ENCODE measurements at places on chromosomes 3 and 15.

DNA sequence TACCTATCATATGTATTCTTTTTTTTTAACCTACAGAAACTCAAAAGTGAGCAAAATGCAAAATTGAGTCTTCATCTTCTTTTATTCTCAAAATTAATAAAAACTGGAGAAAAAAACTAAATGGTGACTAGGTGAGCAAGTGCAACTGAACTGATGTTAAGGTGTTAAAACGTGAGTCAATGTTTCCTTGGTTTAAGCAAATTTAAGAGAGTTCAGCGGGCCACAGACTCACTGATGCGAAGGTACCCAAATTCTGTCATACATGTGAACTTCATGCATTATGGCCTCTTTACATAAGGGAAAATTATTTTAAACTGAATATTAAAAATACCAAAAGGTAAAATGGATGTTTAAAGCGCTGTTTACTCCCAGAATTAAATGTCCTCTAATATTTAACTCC, 206.6 kb downstream of the FOXP1 start:
- no peak for DNase-seq

GRCh38 chr3:127858521-127858920, 36.2 kb upstream of the MGLL start:
- no peak for DNase-seq

- no peak for DNase-seq
Observed at GRCh38 chr15:40108061-40108854, 421 bp downstream of the BMF start.

- no peak for DNase-seq
Observed at GRCh38 chr15:64082757-64083156, 10.9 kb downstream of the CIAO2A start.

DNA sequence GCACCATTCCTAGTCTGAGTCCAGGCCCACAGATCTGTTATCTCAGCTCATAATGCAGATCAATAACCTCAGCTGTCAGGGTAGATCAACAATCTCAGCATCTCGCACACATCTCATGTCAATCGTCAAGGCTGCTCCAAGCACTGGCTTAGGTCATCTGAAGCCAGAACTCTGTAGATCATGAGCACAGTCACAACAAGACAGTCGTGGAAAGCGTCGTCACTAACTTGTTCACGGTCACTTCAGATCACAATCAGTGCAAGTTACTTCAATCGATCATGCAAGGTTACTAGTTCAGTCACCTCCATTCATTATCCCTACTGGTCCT, 71.8 kb downstream of the RBPMS2 start:
- no peak for DNase-seq

- DNase-seq, result no peak
Observed at GRCh38 chr3:168165390-168166269, 69.9 kb upstream of the GOLIM4 start.

- no peak for DNase-seq
Observed at GRCh38 chr3:120028271-120029047, 65.8 kb downstream of the GSK3B start.

DNA sequence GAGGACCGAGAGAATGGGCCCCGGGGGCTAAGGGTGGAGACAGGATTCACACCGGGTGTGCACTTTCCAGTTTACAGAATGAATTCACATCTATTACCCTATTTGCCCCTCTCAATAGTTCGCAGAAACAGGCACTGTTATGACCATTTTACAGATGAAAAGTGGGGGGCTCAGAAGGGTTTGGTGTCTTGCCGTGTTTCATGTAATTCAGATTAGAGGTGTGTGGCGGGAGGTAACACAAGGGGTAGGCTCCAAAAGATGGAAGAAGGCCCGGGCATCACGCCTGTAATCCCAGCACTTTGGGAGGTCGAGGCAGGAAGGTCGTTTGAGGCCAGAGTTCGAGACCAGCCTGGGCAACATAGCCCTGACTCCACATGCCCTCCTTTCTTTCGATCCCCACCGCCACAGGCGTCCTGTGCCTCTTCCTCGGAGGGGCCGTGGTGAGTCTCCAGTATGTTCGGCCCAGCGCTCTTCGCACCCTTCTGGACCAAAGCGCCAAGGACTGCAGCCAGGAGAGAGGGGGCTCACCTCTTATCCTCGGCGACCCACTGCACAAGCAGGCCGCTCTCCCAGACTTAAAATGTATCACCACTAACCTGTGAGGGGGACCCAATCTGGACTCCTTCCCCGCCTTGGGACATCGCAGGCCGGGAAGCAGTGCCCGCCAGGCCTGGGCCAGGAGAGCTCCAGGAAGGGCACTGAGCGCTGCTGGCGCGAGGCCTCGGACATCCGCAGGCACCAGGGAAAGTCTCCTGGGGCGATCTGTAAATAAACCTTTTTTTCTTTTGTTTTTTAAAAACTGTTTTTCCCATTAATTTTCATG, 3.4 kb downstream of the DUOXA2 start:
- no peak for DNase-seq

GRCh38 chr3:80283783-80284182, 516.0 kb upstream of the ROBO1 start:
- DNase-seq, result no peak

GRCh38 chr3:74623261-74623836, 8.9 kb upstream of the CNTN3 start:
- no peak for DNase-seq

- no peak for DNase-seq
Observed at GRCh38 chr3:189040656-189041335, 131.0 kb upstream of the TPRG1 start.

DNA sequence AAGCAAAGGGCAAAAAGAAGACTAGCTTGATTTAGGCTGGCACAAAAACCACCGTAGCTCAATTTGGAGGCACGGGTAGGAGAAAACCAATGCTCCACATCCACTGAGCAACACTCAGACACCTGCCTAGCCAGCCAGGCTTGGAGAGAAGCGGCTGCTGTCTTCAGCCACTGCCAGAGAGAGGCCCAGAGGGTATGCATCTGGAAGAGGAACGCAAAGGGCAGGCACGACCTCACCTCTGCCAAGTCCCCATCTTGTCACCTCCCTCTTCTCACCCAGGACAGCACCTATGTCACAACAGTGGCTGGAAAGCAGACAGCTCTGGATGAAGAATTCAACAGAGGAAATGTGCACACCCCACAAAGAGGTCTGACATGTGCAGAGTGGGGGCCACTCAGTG, 93.5 kb downstream of the ADAMTS17 start:
- no peak for DNase-seq

GRCh38 chr3:112651071-112651470, 10.1 kb upstream of the CCDC80 start:
- DNase-seq, result no peak

DNA sequence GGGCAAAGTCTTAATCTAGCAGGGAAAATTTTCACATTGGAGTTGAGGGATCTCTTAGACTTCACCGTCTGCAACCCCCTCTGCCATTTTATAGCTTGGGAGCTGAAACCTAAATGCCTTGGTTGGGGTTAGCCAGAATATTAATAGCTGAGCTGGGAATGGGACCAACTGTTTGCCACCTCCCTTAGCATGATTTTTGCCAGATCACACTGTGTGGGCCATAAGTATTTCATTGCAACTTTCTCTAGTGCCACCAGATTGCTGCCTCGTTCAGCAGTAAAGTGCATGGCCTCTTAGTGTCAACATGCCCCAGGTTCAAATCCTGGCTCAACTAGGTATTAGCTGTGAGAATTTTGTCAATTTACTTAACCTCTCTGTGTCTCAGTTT, 55.9 kb upstream of the ABHD17C start:
- no peak for DNase-seq

DNA sequence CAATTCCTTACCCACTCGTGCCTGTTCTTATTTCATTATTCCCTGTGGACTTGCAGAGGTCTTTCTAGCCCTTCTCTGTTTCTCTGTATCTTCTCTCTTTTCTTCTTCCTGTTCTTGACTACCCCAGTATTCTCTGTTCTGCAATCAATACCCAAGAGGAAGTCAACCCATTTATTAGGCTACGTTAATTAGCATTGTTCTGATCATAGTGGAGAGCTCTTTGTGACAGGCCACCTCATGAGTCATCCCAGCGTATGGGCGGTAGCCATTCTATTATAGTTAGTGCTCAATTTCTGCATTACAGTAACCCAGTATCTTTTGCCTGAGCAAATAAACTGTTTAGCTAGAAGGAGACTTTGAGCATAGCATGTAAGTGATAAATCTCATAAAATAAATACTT, 259.5 kb upstream of the GRM7 start:
- no peak for DNase-seq

GRCh38 chr3:179512378-179512777, 50.3 kb upstream of the ACTL6A start:
- DNase-seq, result no peak

- DNase-seq, result peak; percentile 3
Observed at GRCh38 chr3:42159706-42160472, 68.7 kb downstream of the TRAK1 start.

DNA sequence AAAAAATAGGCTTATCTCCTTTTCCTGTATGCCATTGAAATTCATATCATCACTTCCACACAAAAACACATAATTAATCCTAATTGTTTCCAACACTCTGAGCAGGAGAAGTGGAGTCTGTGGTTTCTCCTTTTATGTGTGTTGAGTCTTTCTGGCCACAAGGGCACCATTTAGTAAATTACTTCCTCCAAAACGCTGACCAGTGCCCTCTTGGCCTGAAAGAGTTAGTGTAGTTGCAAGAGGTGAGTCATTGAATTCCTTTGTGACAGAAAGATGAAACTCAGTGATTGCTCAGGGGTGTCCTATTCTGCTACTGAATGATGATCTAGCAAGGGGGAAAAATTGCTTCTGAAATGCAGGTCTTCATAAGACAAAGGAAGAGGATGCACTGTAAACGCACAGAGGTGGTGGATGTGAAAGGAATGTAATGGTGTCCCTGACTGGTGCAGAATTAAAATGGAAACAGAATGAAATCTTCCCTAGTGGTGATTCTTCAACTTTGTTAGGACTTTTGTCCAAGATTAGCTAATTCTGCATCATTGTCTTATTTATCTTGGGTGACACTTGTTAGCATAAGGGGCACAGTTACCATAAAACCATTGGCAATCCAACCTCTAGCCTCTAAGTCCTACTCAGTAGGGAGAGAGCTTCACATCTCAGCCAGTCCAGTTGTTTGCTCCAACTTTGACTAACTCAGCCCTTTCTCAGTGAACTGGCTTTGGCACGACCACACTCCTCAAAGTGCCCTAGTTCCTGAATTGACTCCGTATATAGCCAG, 208.4 kb upstream of the NANOGP8 start:
- DNase-seq, result no peak

DNA sequence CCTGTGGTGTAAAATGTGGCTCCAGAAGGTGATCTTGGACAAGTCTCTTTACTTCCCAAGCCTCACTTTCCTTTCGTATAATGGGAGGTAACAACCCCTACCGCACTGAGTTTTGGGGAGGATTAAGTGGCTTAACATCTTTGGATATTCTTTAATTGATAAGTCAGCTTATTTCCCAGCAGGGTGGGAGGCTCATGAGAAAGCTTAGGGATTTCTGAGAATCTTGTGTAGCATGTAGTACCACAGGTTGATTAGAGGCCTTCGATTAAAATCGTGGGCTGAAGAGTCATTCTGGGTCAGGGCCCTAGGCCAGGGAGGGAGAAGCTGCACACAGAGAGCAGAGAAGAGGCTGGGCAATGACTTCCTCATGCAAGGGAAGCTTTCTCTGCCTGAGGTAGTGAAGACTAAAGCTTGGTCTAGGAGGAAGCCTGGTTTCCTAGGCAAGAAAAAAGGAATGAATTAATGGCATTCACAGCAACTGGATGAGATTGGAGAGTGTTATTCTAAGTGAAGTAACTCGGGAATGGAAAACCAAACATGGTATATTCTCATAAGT, 1.5 kb upstream of the NMNAT3 start:
- DNase-seq, result no peak

DNA sequence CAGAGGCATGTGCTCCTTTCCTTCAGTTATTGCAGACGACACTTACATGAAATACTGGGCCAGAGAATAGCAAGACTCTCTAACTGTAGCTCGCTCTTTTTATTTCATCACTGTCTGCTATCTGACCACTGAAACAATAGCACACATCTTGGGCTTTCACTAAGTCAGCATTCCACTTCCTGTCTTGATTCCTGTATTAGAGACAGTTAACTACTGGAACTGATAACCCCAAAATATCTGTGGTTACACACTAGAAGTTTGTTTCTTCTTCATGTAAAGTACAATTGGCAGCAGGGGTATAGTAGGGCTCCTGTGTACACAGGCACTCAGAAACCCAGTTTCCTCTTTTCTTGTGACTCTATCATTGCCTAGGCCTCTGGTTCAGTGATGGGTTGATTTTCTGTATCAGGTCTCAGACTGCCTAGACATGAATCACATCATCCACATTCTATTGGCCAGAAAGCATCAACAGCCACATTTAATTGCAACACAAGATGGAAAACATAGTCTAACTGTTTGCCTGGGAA, 230.2 kb upstream of the CD96 start:
- no peak for DNase-seq

GRCh38 chr3:100068826-100069225, 45.5 kb downstream of the FILIP1L start:
- DNase-seq, result peak; percentile 72

Data from stimulated activated naive CD4-positive, alpha-beta T cell treated with Interleukin-2 at 50 U/mL for 16 hours (primary cell).